ENCODE measurements at places on chromosomes 6 and 20.

DNA sequence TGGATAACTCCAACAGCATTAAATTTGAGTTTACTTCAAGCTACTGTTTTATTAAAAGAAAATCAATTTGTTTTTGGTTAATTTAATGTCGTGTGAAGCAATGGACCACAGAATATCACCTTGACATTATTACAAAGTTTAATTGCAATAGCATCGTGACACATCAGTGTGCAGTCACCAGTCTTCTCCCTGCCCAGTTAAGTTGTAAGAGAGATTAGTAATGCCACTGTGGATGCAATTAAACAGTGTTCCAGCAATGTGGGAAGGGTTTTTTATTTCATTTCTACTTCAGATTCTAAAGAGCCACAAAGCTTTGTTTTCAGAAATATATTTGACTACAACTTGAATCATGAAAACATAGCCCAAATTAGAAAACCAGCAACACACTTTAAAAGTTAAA is 128.7 kb downstream of the SYNE1 start:
- no peak for DNase-seq

DNA sequence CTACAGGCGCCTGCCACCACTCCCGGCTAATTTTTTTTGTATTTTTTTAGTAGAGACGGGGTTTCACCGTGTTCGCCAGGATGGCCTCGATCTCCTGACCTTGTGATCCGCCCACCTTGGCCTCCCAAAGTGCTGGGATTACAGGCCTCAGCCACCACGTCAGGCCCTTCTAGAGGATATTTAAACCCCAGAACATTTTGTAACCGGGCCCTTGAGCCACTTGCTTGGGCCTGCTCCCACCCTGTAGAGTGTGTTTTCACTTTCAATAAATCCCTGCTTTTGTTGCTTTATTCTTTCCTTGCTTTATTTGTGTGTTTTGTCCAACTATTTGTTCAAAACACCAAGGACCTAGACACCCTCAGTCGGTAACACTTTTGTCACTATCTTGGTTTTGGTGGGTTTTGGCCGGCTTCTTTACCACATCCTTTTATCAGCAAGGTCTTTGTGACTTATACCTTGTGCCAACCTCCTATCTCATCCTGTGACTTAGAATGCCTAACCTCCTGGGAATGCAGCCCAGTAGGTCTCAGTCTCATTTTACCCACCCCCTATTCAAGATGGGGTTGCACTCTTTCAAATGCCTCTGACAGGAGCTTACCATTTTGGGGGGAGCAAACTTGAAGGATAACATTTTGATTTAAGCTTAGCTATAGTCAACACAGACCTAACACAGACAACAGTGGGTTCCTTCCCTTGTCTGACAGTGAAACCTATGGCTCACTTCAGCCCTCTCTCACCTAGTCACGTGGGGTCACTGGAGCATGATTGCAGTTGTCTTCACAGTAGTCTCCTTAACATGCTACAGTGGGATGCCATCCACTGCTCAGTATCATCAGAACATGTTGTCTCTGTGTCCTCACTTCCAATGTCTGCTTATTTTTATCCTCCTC is 27.9 kb upstream of the KIF6 start:
- no peak for DNase-seq

DNA sequence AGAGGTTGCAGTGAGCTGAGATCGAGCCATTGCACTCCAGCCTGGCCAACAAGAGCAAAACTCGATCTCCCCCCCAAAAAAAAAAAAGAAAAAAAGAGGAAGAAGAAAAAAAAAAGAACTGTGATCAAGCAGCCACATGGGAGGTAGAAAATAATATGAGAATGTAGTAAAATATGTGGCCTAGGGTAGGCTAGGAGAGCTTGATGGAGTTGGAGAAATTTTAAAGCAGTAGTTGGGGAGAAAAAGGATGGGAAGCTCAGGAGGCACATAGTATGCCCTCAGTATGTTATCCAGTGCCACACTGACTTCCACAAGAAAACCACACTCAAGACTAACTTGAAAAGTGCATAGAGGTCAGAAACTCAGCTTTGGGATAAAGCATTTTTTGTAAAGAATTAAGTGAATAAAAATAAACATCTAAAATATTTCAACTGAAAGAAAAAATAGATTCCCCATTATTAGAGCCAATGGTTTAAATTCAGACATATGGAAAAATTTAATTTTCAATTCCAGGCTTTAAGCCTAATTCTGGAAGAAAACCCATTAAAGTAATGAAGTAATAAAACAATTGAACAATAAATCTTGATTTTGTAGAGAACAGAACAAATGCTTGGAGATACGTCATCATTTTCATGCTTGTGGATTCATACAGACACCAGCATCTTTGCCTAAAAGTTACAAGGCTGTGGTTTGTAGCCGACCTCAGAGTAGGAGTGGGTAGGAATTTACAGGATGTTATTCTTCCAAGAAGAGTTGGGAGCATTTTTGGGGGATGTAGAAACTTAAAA is 34.7 kb downstream of the PLEKHG1 start:
- DNase-seq: no peak

- peak; percentile 81 for DNase-seq
Observed at GRCh38 chr6:41895300-41896233, at the start of gene USP49. Gene USP49 (minus strand): TSS chr6:41895375. CDS start chr6:41806983, 88,392 bp downstream.

- no peak for DNase-seq
Observed at GRCh38 chr20:11098888-11099287, 425.1 kb upstream of the JAG1 start.

All from stimulated activated CD8-positive, alpha-beta memory T cell treated with anti-CD3 and anti-CD28 coated beads, Interleukin-15, amount 100 ng/mL, for 4 hours (primary cell).